Sciatic nerve (tissue), 2 donors: ENCODE measurements at places on chromosomes 3 and 15. TPM values are rescaled to one million over a fixed set of nuclear protein-coding genes. Genes with fewer than 3 reads are reported as not detected.

DNA sequence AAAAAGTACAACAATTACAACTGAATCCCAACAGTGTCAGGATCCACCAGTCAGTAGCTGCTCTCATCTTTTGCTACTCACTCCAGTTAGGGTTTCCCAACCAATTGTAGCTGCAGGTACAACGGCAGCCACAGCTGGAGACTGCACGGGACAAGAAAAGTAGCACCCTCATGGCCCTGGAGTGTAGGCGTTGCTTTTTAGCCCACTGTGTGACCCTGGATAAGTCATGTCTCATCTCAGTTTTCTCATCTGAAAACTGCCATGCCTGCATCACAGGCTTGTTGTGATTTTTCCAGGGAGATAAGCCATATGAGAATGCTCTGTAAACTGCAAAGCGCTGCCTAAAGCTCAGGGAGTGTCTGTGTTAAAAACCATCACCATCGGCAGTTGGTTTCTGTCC lies 535.6 kb upstream of the IL12A start:
- no peak for DNase-seq

The LDHAL6B gene
- not detected for total RNA-seq

GRCh38 chr15:68576235-68576892 lies 2.4 kb upstream of the CORO2B start:
- DNase-seq = no peak

GRCh38 chr3:198061119-198062067 lies 101.4 kb downstream of the LMLN start:
- DNase-seq = no peak

The CHRFAM7A gene
- 4.7 TPM for total RNA-seq

- DNase-seq = no peak
These were observed 26.7 kb downstream of the ABHD2 start for GRCh38 chr15:89114990-89115389.

- DNase-seq = no peak
These were observed 59.7 kb downstream of the LSM3 start for GRCh38 chr3:14238356-14238755.

GRCh38 chr3:15268033-15268631 lies 62.1 kb downstream of the CAPN7 start:
- DNase-seq = peak; percentile 94

DNA sequence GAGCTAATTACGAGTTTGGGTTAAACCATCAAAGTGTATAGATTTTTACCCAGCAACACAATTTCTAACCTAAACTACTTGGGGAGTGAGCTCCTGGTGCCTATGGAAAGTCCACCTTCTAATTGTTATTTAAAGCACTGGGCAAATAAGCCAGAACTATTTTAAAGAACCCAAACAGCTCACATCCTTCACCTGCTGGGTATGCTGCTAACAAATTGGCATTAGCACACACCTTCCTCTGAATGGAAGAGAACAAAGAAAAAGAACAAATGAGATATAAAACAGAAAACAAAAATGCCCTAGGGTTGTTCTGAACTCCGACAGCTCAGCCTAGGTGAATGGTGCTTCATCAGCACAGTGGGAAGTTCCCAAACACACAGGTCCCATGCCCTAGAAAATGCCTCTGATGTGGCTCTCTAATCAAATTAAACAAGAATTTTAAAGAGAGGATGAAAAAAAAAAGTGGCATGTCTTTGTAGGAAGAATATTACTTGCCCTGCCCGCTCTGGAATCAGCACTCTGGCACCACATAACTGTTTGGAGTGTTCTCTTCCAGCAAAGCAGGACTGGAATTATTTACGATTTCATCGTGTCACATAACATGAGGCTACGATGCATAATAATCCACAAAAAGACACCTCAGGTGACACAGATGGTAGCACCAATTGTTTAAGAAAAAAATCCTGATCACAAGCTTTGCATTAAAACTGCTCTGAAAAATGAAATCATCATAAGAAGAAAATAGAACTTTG lies 334.4 kb downstream of the GBE1 start:
- DNase-seq = no peak

DNA sequence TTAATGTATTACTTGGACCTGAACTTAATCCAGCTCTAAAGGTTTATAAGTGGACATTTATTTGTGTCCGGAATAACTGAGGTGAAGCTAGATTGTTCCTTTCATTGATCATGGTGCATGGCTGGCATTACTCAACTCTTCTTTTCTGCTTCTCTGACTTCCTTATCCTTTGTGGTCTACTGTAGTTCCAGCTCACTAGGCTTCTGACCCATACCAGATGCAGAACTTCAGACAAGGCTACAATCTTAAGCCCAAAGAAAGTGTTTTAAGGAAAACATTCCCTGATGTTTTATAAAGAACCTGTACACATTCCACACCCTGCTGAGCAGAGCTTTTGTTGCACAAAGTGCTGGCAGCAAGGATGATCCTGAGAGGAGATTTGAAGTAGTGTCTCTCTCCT lies 250.8 kb upstream of the TGFBR2 start:
- DNase-seq = no peak

DNA sequence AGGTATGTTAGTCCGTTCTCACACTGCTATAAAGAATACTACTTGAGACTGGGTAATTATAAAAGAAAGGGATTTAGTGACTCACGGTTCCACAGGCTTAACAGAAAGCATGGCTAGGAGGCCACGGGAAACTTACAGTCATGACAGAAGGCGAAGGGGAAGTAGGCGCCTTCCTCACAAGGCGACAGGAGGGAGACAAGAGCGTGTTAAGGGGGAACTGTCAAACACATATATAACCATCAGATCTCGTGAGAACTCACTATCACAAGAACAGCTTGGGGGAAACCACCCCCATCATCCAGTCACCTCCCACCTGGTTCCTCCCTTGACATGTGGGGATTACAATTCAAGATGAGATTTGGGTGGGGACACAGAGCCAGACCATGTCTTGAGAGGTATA lies 30.4 kb downstream of the SPRED1 start:
- no peak for DNase-seq

The FEZF2 gene
- not detected for total RNA-seq

GRCh38 chr15:82950746-82951370 lies 1.7 kb downstream of the HOMER2 start:
- no peak for DNase-seq

The GHSR gene
- not detected for total RNA-seq

DNA sequence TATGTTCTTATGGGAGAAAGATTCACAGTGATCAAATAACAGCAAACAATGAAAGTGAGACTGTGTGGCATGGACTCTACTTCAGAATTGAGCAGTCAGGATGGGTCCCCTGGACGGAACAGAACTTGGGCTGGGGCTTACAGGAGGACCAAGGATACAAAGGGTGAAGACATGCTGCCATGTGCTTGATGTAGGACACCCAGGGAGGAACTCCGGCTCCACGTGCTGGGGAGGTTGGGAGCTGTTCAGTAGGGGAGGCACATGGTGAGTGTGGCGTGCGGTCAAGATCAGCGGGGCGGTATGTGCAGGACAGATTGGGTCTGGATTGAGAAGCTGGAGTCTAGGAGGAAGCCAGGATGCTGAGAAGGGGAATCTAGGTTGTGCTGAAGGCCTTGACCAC lies 32.6 kb downstream of the PPCDC start:
- DNase-seq = peak; percentile 46

DNA sequence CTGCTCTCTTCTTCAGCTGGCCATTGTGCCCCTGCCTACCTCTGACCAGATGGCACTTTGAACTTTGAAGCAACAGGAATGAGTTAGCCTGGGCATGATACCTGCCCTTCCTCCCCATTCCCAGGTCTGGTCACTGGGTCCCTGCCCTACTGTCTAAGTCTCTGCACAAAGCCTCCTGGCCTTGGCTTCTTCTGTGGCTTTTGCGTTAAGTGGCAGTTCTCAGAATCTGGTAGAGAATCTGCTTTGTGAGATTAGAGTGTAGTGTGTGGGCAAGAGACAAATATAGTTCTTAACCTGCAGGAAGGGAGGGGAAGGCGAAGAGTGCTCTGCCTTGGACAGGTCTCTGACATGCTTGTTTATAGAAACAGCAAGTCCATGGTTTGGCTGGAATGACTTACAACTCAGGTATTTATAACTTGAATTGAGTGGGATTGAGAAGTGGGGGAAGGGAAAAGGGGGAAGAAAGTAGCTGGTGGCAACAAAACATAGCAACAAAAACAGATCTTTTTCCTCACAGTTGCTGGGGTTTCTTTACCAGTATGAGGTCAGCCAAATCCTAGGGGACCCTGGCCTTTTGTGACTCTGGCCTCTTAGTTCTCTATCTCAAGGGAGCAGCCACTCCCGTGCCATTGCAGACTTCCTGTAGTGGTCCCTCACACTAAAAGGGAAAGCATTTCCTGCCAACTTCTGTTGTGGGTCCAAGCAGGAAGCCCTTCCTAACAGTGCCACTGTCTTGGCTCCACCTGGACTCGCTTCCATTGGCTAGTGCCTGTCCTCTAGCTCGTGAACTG lies 16.7 kb downstream of the MAPKBP1 start:
- DNase-seq = no peak

The SNX22 gene
- 2.1 TPM for total RNA-seq

GRCh38 chr15:57917998-57918397 lies 147.5 kb downstream of the ALDH1A2 start:
- no peak for DNase-seq

The ISG20 gene
- total RNA-seq = 20.2 TPM

DNA sequence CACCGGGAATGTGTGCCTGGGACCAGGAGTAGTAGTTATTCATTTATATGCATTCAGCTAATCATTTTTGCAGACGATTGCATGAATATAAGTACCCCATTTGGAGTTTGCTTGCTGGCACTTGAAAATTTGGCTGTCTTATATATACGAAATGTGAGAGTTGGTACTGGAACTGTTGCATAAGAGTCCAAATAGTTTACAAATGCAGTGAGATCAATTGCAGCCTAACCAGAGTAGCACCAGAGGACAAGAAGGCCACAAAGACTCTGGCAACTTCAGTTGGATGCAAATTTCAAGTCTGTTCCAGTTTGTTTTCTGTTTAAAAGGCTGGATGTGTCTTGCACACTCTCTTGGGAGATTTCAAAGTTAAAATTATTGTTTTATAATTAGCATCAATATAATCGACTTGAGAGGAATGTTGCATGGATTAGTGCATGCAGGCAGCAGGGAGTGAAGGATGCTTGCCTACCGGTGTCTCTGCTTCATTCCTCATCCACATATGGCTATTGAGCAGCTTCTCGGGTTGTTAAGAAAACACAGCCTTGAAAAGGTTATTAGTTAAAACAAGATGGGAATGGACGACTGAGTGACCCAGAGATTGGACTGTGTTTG lies 213.0 kb downstream of the PTPRG start:
- DNase-seq = no peak

DNA sequence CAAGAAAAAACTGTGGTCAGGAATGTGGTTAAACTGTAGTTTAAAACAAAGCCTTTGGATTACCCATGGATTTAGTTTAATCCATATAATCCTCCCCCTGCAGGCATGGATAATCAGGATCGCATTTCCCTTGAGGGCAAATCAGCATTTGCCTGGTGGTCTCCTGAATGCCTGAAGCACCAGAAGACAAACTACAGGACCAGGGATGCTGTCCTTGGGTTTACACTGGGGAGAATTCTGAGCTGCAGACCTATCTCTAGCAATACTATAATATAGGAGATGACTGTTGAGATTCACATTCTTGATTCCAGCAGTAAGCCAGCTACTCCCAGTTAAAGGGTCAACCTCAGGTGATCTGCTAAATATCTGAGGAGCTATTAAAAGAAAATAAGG lies 10.6 kb downstream of the PIK3CB start:
- peak; percentile 13 for DNase-seq

DNA sequence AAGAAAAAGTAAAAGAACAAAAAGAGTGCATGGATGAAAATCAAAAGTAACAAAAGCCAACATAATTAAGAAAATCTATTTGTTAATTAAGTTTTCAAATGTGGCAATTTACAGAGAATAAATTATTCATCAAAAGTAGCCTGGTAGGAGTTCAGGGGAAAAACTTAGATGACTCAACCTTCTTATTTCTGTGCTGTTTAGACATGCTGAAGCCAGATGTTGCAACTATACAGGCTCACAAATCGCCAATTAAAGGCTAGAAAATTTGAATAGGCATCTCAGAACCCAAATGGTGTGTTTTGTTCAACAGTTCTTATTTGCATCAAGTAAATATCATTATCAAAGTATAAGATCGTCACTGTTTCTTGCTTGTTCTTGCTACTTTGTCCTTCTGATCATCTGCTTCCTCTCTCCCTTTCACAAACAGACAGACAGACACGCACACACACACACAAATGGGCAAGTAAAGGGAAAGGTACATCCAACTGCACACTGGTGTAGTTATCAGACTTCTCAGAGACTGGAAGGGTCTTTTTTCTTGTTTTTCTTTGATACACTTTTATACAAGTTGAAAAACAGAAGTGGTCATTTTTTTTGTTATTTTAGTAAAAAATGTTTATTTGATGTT lies 572.2 kb downstream of the MECOM start:
- no peak for DNase-seq

The GATA2 gene
- total RNA-seq = 23.5 TPM

The ARPP21 gene
- total RNA-seq = 0.62 TPM
